ENCODE measurements at places on chromosomes 11 and 22. TPM values are rescaled to one million over a fixed set of nuclear protein-coding genes. Genes with fewer than 3 reads are reported as not detected.

OR5A1 gene
- not detected for total RNA-seq

PHLDA2 gene
- not detected for total RNA-seq

PHOX2A gene
- total RNA-seq: not detected

MYRF gene
- total RNA-seq: not detected

HEPHL1 gene
- not detected for total RNA-seq

OR51B4 gene
- not detected for total RNA-seq

Data from subcutaneous adipose tissue (tissue), 4 donors.